ENCODE measurements at places on chromosomes 7 and 10.

DNA sequence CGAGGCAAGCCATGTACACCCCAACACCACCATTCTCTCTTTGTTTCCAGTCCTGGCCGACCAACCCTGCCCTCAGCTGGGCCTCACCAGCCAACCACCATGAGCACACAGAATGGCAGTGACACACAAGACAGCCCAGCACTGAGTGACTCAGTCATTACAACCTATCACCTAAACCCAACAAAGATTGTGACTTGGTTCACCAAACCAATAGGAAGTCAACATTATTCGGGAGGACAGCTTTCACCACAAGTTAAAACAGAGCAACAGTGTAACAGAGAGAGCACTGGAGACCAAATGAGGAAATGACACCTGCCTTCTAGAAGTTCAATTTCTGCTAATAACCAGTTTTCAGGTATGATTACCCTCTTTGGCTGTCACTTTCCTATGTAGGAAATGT lies 72.1 kb downstream of the DNMBP start:
- DNase-seq: no peak

- DNase-seq: no peak
Measured at GRCh38 chr10:125768219-125768855, 7.3 kb downstream of the MMP21 start.

DNA sequence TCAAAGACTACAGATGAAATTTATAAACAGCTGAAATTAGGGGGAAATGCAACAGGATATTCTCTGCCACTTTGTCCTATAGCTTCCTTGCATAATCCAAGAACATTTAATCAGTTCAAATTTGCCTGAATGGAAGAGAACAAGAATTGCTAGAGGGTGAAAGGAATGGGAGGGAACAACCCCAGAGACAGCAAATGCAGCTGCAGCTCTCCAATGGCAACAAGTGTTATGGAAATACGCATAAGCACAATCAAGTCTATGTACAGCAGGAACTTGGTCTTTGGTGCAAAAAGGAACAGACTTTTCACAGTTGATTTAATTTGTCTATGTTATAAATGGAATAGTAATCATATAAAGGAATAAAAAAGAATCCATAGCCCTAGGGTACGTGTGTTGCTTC lies 269.0 kb upstream of the ETV1 start:
- no peak for DNase-seq

DNA sequence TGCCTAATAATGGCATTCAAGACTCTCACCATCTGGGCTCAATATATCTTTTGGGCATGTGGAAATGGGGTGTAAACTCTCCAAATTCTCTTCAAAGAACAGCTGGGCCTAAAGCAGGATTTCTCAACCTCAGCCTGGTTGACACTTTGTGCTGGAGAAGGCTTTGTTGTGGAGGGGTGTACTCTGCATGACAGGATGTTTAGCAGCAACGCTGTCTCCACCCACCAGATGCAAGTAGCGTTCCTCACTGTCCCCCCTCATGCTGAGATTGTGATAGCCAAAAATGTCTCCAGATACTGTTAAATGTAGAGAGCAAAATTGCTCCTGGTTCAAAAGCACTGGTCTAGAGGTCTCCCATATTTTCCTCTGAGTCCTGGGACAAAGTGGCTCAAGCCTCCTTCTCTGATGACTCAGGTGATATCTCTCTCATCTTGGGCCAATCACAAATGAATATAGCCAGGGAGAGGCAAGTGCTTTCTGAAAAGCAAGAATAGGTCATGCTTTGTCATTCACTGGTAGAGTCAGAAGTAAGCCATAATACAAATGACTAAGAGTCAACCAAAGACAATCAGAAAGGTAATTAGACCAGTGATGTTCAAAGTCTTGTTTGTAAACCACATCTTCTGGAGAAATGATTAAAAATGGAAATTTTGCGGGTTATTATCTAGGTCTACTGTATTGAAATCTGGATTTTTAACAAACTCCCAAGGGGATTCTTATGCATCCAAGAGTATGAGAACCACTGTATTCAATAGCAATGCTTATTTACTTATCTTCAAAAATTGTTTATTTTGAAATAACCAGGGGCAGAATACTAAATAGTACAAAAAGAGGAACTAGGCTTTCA lies 330.8 kb downstream of the PTEN start:
- DNase-seq: no peak

- no peak for DNase-seq
Measured at GRCh38 chr10:11292576-11293302, 275.1 kb downstream of the CELF2 start.

GRCh38 chr10:67464278-67464677 lies 231.7 kb downstream of the CTNNA3 start:
- DNase-seq: no peak

GRCh38 chr7:131298608-131298992 lies 29.1 kb upstream of the MKLN1 start:
- DNase-seq: no peak

DNA sequence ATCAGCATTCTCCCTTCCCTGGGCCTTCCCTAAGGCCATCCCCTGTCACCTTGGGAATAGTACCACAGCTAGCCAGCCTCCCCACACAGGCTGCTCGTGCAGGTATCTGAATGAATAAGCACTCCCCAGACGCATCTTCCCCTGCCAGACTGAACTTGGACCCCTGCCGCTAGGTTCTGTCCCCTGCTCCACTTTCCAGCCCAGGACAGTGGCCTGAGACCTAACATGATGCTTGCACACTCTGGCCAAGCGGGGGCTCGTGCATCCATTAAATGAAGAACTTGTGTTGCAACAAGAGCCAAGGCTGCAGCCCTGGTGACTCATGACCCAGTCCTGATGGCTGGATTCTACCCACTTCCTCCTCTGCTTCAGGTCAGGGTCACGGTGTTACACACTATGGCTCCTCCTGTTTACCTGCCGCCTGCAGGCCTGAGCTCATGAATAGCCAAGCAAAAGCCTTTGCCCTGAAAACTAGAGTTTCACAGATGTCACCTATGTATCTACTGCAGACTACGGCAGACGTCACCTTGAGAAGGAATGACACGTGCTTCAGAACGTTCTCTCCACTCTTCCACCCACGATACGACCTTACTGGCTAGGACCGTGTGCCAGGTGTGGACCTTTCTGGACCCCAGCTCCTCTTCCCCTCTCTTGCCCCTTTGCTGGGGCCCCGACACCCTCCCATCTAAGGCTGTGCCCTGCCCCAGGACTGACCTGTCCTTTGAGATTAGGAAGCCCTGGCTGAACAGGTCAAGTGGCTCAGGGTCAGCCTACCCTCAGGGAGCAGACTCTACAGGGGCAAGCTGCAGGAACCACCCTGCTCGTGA lies 6.5 kb downstream of the ASB13 start:
- DNase-seq: peak; percentile 43

- no peak for DNase-seq
Measured at GRCh38 chr7:24826662-24827020, 69.4 kb upstream of the GSDME start.

DNA sequence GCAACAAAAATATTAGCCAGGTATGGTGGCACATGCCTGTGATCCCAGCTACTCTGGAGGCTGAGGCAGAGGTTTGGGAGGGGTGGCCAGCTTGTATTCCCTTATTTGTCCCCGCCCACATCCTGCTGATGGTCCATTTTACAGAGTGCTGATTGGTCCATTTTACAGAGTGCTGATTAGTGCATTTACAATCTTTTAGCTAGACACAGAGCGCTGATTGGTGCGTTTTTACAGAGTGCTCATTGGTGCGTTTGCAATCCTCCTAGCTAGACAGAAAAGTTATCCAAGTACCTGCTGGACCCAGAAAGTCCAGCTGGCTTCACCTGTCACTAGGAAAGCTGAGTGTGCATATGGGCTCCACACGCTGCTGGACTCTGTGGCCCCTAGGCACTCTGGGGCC lies 40.0 kb upstream of the RASGEF1A start:
- no peak for DNase-seq

- DNase-seq: no peak
Measured at GRCh38 chr7:23404546-23405239, 65.6 kb downstream of the IGF2BP3 start.

- no peak for DNase-seq
Measured at GRCh38 chr7:123641901-123642300, 13.8 kb upstream of the LMOD2 start.

- DNase-seq: peak; percentile 23
Measured at GRCh38 chr7:42097752-42098151, 139.3 kb downstream of the GLI3 start.

- DNase-seq: no peak
Measured at GRCh38 chr10:101224060-101224909, 5.0 kb downstream of the LBX1 start.

- no peak for DNase-seq
Measured at GRCh38 chr7:10815546-10815945, 158.1 kb upstream of the PHF14 start.

DNA sequence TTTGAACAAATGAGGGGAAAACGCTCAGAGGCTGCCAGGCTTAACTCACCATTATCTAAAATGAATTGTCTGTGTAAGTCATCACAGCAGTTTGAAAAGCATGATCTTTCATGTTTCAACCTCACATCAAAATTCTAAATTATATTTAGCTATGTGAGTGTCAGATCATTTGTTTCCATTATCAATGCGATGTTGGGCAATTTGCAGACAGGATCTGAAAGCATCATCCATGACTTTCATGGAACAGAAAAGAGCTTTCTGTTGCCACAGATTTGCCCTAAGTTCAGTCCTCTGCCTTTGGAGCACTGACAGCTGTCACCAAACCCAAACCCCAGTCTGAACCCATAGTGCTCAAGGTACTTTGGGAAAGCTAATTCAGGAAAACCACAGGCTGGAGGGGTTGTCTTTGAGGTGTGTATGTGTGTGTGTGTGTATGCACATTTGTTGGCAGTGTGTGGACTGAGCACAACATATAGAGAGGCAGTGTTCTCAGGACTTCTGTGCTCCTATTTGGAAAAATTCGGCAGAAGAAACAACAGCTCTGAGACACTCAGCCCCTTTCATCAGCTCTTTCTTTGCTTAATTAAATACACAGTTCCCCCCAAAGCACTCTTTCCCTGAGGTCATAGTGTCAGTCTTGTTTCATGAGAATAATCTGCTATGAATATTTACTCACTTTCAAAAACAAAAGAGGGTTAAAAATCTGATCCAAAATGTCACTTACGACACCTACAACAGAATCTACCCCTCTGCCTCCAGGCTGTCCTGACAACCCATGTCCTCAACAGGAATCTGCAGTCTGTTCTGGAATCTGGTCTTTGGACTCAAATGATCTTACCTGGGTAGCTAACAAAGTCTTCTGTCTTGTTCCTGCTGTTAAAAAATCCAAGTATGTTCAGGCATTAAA lies 188.5 kb upstream of the KLF14 start:
- no peak for DNase-seq

- DNase-seq: peak; percentile 95
Measured at GRCh38 chr10:96614515-96614914, 27.7 kb upstream of the TM9SF3 start.

- DNase-seq: peak; percentile 98
Measured at GRCh38 chr7:99679032-99679399, 780 bp downstream of the CYP3A5 start.

DNA sequence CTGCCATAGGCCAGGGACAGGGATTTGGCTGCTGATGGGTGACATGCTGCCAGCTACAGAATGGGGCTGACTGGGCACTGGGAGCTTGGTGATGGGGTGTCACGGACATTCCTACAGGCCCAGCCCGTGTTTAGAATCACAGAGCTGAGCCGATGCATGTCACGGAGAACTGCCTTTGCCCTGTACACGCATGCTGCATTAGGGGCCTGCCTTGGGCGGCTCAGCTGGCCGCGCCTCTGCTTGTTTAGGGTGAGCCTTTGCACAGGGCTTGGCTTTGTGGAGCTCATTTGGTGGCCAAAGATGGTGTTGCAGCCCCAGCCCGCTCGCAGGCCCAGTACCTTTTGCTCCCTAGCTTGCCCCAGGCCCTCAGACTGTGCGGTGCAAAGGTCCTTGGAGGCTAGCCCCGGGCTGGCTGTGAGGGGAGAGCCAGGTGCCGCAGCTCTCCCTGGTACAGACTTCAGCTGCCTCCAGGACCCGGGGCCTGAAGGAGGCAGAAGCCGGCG lies 108.4 kb upstream of the BTBD16 start:
- DNase-seq: no peak

GRCh38 chr7:138417764-138418163 lies 42.3 kb upstream of the TRIM24 start:
- no peak for DNase-seq

DNA sequence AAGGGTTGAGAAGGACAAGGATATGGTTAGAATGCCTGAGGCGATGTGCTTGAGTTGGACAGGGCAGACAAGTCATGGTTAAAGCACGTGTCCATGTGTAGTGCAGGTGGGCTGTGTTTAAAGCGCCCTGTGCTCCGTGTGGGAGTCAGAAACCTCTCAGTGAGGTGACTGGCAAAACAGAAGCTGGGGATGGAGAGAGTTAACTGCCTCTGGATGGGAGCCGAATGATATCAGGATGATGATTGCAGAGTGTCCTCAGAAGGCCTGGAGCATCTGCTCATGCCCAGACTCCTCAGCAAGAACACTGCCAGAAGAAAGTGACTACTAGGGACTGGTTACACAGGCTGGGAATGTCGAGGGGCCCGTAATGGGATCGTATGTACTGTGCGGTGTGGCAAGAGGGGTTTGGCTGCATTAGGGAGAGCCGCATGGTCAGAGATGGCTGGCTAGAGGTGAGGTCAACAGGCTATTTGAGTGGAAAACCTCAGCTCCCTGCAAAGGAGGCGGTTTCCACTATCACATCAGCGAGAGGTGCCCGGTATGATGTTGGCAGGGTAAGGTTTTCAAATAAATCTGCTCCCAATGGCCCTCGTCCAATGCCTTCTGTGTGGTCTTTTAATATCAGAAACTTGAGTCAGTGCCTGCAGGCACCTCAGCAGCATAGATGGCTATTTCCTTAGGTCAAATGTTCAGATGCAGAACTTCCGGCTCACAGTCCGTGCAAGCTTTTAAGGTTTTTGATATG lies 26.1 kb upstream of the MRC1 start:
- no peak for DNase-seq

DNA sequence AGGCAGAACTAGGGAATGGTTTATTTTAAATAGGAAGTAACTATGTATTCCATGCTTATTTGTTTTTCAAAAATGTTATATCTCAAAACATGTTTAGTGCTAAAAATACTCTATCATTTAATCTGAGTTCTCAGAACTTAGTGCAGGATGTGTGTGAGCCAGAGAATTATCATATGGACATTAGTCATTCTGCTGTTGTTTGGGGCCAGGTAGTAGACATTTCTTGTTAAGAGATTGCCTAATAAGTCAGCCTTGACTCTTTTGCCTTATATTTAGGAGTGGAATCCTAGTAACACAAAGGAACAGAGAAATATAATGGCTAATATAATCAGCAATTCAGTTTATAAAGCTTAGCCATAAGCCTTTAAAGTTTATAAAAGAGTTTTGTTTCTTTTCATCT lies 149.8 kb downstream of the CCSER2 start:
- no peak for DNase-seq

GRCh38 chr7:45416846-45417245 lies 157.3 kb upstream of the ADCY1 start:
- no peak for DNase-seq

Data from ACHN (cell line).